Lower leg skin (tissue), 4 donors: ENCODE measurements at places on chromosomes 11 and 22.
A peak's percentile ranks its signal among the peaks of the same experiment; 100 is the strongest.

GRCh38 chr22:45212306-45212709 is 28.4 kb downstream of the KIAA0930 start:
- DNase-seq = peak; percentile 95

GRCh38 chr11:127493330-127494022 is 492.9 kb upstream of the KIRREL3 start:
- no peak for DNase-seq

- no peak for DNase-seq
Measured at GRCh38 chr22:27542602-27543001, 259.0 kb downstream of the MN1 start.

DNA sequence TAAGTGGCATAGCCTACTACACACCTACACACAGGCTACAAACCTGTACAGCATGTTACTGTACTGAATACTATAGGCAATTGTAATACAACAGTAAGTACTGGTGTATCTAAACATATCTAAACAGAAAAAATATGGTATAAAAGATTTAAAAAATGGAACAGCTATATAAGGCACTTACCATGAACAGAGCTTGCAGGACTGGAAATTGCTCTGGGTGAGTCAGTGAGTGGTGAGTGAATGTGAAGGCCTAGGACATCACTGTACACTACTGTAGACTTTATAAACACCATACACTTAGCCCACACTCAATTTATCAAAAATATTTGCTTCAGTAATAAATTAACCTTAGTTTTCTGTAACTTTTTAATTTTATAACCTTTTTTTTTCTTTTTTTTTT is 24.7 kb downstream of the PAMR1 start:
- DNase-seq = no peak

DNA sequence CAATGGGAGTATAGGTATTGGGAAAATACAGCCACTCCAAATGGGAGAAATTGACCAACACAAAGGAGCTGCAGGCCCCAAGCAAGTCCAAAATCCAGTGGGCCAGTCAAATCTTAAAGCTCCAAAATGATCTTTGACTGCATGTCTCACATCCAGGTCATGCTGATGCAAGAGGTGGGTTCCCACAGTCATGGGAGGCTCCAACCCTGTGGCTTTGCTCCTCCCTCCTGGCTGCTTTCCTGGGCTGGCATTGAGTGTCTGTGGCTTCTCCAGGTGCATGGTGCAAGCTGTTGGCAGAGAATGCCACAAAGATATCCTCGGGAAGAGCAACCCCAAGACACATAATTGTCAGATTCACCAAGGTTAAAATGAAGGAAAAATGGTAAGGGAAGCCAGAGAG is 80.8 kb downstream of the IGLL5 start:
- DNase-seq = no peak

GRCh38 chr22:38270091-38270992 is 2.5 kb downstream of the TMEM184B start:
- DNase-seq = no peak

DNA sequence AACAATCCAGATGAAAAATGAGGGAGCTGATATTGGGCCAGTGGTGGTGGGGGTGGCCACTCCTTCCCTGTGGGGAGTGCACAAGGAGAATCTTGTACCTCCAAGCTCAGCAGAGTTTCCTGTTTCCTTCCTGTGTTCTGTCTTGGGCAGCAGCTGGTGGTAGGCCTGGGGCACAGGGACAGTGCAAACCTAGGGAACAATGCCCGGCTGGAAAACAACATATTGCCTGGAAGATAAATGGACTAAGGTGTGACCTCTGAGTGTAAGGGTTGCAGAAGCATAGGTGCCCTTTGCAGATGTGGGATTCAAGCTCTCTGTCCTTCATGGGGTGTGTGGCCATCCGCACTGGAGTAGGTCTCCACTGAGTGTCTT is 5.8 kb upstream of the JAM3 start:
- DNase-seq = no peak

GRCh38 chr11:59255281-59255680 is 42.6 kb upstream of the MPEG1 start:
- DNase-seq = no peak

DNA sequence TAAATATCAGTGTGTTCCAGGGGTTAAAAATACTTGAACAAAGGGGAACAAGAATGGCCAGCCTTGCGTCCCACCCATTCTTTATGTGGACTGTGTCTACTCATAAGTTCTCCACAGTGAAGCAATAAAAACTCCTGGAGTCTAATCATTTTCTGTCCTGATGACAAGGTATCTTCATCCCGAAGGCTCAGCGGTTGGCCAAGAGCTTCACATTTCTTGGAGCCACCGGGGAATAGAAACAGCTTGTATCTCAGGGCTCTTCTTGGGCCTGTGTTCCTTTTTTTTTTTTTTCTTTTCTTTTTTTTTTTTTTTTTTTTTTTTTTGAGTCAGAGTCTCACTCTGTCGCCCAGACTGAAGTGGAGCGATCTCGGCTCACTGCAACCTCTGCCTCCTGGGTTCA is 36.8 kb upstream of the ADORA2A start:
- peak; percentile 79 for DNase-seq
